ENCODE measurements at places on chromosomes 1 and 21.
A peak's percentile ranks its signal among the peaks of the same experiment; 100 is the strongest.

DNA sequence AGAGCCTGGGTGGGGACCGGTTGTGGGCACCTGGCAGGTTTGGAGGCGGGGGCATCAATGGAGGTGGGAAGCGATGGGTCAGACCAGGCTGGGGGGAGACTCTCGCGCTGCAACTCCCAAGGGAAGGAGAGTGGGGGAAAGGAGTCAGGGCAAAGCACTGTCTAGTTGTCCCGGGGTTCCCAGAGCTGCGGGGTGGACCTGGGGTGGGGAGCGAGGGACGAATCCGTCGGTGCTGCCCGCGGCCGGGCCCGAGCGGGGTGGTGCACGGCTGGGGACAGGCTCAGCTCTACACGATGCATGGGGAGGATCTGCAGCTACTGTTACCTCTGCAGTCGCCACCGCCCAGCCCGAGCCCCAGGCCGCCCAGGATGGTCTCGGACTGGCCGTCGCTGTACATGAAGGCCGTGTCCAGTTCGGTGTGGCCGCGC, 427 bp downstream of the AKR7A2 start:
- DNase-seq, result no peak

- peak; percentile 61 for DNase-seq
These were observed 143.5 kb upstream of the USH2A start for GRCh38 chr1:216566641-216567205.

DNA sequence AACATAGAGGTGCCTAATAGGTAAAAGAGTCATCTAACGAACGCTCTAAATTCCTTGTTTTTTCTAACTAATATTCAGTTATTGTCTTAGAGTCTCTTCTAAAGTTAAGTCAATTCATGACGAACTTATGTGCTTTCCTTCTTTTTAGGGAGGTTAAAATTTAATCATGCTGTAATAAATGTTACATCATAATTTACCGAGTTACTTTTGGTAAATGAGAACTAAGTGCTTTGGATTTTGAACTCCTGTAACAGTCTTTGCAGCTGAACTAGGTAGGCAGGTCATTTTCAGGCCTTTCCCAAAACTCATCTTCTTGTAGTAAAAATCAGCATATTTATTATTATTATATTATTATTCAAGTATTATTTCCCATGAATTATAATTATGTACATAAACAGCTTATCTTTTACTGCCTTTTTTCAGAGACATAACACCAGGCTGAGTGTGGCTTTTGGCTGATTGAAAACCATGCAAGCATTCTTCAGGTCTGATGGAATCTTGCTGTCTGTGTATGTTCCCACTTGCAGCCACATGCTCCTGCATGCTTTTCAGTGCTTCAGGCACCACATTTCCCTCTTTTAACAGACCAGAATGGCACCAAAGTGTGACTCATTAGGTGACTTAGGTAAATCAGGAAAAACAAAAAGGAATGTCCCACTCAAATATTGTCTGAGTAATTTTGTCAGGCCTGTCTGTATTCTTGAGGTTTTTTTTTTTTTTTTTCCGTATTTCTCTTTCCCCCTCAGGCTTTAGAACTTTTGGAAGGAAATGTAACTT, 81.0 kb upstream of the CD55 start:
- DNase-seq, result peak; percentile 16

DNA sequence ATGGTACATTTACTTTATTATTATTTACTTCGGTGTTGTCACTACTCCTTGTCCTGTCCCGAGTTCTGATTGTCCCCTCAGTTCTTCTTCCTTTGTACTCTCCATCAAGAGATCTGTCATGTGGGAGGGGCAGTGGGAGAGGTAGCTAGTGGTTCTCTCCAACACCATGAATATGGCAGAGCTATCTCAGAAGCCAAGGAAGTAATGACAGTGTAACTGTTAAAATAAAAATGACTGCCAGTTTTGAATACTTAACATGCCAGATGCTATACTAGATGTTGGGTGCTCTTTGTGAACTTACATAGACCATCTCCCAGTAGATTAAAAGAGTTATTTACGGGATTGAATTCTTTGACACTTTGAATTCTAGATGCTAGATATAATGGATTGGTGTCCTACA, 28.6 kb downstream of the IVNS1ABP start:
- peak; percentile 58 for DNase-seq

DNA sequence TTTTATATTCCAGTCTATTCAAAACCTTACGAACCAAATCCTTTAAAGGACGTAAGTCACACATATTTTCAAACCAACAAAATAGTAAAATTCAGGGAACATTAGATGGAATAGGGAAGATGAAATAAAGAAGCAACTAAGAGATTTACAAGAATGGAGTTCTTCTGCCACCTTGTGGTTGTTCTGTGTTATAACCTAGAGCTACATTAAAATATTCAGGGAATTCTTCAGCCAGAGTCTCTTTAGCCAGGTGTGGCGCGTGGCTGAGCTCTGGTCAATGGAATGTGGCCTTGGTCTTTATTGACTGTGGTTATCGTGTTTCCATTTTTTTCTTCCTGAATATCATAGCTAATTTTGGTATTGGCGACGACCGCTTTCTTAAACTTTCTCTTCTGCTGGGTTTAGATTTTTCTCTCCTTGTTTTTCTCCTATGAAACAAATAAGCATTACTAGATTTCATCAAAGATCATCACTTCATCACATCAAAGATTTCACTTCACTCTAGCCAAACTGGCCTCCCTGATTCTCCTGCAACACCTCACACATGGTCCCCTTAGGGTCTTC, 221.3 kb downstream of the MRPL39 start:
- DNase-seq, result peak; percentile 72

DNA sequence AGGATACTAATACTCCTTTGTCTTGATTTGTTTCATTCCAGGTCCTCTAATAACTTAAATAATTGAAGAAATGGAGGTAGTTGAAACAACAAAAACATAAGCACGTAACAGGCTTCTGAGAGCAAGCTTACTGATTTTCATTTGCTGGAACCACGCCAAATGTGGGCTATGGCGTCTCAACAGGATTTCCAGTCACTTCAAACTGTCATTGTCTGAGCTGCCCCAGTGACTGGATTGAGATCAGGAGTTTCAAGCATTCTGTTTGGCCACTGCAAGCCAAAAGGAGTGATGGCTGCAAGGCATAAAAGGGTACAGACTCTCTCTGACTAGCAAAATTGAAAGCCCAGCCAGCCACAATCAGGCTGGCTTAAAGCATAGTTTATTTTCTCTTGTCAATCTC, 289.9 kb downstream of the DPYD start:
- DNase-seq, result peak; percentile 40

GRCh38 chr1:156491151-156491949, 9.2 kb downstream of the MEF2D start:
- DNase-seq, result no peak

DNA sequence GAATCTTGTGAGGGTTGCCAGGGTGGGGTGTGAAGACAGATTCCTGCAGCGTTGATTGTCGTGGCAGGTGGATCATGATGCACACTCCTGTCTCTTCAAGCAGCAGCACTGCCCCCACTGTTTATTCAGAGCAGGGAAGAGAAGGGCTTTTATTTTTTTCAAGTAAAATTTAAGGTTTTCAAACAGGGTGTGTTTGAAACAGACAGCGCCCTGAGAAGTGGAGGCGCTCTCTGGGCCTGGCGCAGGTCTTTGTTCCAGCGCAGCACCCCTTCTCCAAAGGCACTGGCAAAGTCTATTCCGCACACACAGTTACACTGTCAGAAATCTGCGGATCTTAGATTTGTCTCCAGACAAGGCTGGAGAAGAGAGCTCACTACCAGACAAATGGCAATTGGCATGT, 7.0 kb downstream of the C1orf53 start:
- no peak for DNase-seq

DNA sequence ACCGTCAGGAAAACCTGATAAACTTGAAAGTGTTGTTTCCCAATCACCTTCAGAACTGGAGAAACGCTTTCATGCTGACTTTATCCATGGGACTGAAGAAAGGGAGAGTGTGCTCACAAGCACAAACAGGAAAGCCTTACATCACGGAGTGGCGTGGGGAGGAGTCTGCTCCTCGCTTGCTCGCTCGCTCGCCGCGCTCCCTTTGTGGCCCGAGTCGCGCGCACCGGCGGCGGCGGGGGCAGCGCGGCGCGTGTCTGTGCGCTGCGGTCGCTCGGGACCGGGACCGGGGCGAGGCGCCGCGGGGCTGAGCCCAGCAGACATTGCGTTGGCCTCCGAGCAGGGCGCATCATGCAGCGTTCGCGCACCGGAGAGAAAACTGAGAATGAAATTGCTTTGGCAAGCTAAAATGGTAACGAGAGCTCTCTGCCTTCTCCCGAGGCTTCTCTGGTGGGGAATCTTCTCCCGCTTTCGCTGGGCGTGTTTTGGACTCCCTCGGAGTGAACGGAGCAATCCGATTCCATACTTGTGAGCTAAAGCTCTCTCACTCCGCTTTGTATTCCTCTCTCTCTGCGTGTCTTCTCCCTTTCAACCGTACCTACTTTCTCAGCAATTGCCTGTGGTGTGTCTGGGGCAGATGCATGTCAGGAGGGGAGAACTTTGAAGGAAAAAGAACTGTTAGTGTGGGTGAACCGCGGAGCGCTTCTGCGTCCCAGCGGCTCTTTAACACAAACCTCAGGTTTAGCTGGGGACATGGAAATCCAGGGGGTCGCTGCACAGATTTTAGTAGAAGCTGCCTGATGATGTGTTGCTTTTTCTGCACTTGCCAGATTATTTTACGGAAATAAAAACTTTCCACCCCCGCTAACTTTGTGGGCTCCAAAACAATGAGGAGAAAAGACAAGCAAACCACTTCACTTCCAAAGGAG, at the start of gene RGL1:
RGL1 (plus strand) TSS at position 205 of the 926 bp plus-strand sequence; CDS start at position 383, 178 bp downstream.
- DNase-seq, result no peak

GRCh38 chr1:39293375-39294070, 89.0 kb downstream of the MACF1 start:
- no peak for DNase-seq

GRCh38 chr1:47823040-47823808, 174.0 kb downstream of the TRABD2B start:
- DNase-seq, result no peak

DNA sequence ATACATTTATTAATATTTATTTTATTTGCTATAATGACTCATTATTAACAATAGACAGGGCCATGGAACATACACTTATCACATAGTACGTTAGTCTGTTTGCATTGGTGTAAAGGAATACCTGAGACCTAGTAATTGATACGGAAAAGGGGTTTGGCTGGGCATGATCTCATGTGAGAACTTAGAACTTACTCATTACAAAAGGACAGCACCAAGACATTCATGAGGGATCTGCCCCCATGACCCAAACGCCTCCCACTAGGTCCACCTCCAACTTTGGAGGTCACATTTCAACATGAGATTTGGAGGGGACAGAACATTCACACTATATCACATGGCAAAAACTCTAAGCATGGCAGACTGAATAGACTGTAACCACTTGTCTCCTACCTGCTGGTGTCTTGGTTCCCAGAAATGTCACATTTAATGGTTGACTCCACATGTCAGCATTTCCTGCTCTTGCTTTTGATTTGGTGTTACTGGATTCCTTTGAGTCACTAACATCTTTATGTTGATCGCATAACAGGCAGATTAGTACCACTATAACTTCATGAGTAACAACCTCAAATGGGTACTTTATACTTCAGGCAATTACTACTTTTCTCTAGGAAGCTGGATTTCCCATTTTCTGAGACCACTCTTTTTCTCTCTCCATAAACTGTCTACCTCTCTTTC, 3.5 kb upstream of the C1orf116 start:
- no peak for DNase-seq

DNA sequence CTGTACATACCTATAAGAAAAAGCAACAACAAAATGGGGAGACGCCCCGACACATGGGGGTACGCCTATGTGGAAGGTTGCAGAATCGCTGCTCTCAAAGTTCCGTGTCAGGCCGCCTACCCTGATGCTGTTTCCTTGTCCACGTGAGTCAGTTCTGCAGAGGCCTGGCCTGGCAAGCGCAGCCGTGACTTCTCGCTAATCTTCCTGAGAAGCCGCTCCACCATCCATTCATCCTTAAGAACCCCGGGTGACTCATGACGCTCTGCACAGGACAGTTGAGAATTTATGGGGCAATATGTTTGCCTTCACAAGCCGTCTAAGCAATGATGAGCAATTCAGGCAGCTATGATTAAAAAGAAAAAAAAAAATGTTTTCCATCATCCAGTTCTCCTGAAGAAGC, 122.3 kb upstream of the TMPRSS2 start:
- no peak for DNase-seq

DNA sequence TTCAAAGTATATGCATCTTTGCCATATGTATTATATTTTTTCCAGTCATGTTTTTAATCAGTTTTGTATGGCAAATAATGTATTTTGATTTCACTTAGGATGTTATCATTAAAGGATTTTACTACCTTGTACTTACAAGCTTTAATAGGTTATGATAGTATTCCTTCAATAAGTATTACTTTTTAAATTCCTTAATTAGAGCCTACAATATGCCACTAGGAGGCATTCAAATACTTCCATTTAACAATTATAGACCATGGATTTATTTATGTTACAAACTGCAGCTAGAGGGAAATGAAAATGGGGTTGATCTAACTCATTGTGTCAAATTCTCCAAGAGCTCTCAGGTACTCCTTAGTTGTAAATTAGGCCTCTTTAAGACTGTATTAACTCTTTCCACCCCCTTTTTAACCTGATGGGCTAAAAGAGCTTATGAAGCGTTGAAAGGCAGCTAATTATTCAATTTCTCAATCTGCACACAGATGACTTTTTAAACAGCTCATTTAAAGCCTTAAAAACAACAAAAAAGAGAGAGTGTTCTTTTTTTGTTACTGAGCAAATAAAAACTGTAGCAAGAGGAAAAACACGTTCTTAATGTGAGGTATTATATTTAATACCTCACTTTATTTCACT, 156.2 kb downstream of the DENND1B start:
- DNase-seq, result peak; percentile 72

DNA sequence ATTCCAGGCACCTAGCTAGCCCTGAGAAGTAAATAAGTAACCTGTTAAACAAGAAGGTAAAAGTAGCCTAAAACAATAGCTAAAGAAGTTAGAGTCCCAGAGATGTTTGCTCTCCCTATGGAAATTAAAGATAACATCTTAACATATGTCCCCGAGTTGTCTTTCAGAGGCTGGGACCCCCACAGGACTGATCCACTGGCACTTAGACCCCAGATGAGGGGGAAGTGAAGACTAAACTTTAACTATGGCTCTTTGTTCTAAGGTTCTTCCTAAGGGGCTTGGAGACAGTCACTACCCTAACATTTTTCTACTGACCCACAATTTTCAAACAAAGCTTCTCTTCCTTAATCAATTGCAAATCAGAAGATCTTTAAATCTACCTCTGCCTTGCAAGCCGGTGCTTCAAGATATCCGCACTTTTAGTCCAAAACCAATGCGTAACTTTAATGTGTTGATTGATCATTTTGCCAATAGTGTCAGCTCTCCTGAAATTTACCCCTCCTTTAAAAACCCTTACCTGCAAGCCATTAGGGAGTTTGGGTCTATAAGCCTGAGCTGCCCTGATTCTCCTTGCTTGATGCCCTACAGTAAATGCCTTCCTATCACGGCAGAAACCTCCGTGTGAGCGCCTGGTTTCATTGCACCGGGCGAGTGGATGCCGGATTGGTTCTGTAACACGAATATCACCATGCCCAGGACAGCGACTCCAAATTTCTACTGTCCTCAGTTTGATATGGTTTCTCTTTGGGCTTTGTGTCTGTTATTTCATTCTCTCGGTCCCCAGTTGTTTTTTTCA, 404.4 kb downstream of the SIPA1L2 start:
- DNase-seq, result no peak
